ENCODE measurements at places on chromosomes 6 and 20.

- no peak for DNase-seq
Measured at GRCh38 chr6:89073014-89073620, 7.4 kb upstream of the PNRC1 start.

- DNase-seq: no peak
Measured at GRCh38 chr20:44186201-44186600, 787 bp downstream of the JPH2 start.

DNA sequence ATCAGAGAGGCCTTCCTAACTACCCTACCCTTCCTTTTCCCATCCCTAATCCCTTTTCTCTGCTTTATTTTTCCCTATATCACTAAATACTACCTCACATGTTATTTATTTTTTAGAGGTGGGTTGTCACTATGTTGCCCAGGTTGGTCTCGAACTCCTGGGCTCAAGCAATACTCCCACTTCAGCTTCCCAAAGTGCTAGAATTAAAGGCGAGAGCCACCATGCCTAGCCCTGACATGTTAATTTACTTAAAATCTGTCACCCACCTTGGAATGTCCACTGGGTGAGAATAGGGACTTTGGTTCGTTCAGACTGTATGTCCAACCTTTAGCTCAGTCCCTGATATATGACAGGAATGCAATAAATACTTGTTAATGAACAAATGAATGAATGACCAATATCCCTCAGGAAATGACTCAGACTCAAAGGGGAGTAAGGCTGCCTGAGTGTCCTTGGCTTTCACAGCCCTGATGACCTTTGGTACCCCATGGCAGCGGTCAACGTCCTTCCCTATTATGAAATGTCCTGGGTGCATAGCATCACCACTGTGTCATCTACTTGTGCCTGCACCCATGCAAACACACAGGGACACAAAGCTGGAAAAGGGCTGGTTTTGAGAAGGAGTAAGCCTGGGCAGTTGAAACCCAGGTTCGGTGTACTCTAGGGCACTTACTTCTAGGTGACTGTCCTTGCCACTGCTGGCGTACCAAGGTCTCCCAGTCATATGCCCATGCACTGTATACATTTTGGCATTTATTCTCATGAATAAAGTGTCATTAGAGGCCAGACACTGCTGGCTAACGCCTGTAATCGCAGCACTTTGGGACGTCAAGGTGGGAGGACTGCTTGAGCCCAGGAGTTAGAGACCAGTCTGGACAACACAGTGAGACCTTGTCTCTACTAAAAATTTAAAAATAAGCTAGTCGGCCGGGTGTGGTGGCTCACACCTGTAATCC lies 26.5 kb downstream of the BCL2L1 start:
- no peak for DNase-seq

DNA sequence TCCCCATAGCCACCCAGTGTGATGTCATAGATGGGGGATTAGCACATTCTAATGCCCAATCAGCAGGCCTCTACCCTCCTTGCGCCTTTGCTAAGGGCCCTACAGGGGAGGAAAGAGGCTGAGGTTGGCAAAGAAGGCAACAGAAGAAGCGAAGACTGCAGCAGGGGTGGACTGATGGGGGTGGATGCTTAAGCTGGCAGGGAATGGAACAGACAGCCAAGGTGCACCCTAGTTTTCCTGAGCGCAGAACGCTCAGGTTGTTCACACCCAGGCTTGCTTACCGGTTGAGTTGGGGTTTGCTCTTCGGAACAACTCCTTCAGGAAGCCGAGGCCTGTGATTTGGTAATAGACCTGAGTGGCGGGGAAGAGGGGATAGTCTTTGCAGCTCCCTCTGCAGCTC lies 12.7 kb downstream of the MRPS18A start:
- no peak for DNase-seq

DNA sequence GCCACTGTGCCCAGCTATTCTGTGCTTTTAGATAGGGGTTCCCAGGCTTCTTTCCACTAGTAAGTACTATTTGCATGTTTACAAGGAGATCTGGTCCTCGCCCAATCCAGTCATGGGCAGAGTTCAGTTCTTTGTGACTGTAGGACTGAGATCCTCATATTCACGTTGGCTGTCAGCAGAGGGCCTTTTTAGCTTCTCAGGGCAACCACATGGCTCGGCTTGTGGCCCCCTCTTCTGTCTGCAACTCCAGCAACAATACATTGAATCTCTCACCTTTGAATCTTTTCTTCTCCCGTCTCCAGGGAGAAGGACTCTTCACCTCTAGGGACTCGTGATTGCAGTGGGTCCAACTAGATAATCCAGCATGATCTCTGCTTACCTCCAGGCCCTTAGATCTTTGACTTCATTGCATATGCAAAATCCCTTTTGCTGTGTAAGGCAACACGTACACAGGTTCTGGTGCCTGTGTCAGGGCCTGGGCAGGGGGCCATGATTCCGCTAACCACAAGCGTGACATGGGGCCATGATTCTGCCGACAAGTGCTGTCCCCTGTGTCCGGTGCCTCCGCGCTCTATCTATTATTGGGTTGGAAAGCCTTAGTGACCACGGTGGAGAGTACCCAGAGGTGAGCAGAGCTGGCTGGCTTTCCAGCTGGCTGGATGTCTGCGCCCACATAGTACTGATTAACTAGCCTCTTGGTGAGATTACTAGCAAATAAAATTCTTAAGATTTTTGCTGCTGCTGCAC lies 5.1 kb downstream of the CCR6 start:
- no peak for DNase-seq

- no peak for DNase-seq
Measured at GRCh38 chr6:151137542-151137941, 102.2 kb upstream of the AKAP12 start.

DNA sequence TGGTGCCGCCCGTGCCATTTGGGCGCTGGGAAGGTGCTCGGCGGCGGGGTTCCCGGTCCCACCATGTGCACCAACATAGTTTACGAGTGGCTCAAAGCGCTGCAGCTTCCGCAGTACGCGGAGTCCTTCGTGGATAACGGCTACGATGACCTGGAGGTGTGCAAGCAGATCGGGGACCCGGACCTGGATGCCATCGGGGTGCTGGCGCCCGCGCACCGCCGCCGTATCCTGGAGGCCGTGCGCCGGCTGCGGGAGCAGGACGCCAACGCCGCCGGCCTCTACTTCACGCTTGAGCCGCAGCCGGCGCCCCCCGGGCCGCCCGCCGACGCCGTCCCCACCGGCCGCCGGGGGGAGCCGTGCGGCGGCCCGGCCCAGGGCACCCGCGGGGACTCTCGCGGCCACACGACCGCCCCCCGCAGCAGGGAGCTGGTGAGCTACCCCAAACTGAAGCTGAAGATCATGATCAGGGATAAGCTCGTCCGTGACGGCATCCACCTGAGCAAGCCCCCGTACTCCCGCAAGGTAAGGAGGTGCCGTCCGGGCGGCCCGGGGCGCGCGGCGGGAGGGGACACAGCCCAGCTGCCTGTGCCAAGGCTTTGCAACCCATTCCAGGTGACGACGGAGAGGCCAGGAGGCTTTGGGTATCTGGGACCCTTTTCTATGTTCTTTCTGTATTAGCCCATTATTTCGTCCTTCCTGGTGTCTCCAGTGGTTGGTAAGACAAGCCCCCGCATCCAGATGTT lies 547 bp downstream of the SAMD5 start:
- no peak for DNase-seq

DNA sequence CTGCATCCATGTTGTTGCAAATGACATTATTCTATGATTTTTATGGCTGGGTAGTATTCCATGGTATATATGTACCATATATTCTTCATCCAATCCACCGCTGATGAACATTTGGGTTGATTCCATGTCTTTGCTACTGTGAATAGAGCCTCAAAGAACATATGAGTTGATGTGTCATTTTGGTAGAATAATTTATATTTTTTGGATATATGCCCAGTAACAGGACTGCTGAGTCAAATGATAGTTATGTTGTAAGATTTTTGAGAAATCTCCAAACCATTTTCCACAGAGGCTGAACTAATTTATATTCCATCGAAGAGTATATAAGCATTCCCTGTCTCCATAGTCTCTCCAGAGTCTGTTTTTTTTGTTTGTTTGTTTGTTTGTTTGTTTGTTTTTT lies 1373.5 kb downstream of the GRIK2 start:
- DNase-seq: no peak

GRCh38 chr6:70371454-70372105 lies 41.7 kb upstream of the FAM135A start:
- peak; percentile 72 for DNase-seq

DNA sequence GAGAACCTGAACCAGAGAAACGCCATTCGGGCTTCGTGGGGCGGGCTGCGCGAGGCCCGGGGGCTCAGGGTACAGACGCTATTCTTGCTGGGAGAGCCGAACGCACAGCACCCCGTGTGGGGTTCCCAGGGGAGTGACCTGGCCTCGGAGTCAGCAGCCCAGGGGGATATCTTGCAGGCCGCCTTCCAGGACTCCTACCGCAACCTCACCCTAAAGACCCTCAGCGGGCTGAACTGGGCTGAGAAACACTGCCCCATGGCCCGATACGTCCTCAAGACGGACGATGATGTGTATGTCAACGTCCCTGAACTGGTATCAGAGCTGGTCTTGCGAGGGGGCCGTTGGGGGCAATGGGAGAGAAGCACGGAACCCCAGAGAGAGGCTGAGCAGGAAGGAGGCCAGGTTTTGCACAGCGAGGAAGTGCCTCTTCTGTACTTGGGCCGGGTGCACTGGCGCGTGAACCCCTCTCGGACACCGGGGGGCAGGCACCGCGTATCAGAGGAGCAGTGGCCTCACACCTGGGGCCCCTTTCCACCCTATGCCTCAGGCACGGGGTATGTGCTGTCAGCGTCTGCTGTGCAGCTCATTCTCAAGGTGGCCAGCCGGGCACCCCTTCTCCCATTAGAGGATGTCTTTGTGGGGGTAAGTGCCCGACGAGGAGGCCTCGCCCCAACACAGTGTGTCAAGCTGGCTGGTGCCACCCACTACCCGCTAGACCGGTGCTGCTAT lies 904 bp downstream of the B3GALT4 start:
- no peak for DNase-seq

DNA sequence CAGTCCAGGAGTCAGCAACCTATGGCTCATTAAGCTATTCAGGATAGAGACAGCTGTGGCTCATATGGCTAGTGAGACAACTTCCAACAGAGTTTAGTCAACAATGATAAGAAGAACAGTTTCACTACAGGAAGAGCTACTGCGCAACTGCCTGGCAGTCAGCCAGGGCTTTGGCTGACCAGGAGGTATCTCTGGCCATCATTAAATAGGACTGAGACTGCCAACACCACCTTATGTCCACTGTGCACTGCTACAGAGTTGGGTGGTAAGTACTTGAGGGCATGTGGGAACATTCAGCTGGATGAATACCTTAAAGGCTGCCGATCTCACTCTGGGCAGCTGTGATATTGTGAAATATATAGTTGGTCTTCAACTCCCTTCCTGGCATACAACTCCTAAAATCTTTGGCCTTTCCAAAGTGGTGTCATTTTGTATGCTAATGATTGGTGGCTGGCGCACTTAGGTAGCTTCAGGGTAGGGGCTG lies 52.2 kb upstream of the FAM83C start:
- DNase-seq: peak; percentile 37

GRCh38 chr6:65650086-65650485 lies 56.9 kb downstream of the EYS start:
- no peak for DNase-seq

DNA sequence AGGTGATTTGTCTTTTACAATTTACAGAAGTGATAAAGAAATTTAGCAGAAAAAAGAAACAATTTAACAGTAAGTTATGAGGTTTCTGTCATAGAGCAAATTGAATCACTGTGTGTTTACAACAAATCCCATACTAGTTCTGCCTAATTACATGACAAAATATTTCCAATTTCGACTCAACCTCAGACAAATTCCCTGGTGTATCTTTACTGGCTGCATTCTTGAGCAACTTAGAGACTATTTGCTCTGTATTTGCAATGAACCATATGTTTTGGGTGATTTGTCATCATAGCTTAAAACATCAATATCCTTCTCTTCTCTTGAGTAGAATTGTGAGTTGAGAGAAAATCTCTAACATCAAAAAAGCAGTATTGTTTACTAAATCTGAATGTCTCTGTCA lies 128.7 kb downstream of the SIM1 start:
- no peak for DNase-seq

DNA sequence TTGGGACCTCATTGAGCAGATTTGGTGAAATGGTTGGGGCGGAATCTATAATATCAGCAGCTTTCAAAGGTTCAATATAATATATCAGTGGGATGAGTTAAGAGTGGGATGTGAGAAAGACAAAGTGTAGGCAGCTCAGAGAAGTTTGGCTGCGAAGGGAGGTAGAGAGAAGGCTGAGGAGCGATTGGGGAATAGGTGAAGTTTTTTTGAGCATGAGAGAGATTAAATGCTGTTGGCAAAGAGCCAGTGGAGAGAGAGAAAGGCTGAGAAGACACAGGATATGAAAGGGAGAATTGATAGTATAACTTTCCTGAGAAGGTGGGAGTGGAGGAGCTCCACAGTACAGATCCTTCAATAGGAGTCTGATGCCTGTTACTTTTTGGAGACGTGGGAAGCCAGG lies 12.1 kb upstream of the SERINC3 start:
- DNase-seq: no peak

GRCh38 chr6:159578629-159579028 lies 114.4 kb downstream of the SOD2 start:
- no peak for DNase-seq

GRCh38 chr20:1513801-1514200 lies 22.6 kb upstream of the SIRPB2 start:
- DNase-seq: no peak

GRCh38 chr6:163599136-163599535 lies 184.6 kb downstream of the QKI start:
- no peak for DNase-seq

- peak; percentile 77 for DNase-seq
Measured at GRCh38 chr6:136609873-136610706, 59.9 kb upstream of the MAP7 start.

DNA sequence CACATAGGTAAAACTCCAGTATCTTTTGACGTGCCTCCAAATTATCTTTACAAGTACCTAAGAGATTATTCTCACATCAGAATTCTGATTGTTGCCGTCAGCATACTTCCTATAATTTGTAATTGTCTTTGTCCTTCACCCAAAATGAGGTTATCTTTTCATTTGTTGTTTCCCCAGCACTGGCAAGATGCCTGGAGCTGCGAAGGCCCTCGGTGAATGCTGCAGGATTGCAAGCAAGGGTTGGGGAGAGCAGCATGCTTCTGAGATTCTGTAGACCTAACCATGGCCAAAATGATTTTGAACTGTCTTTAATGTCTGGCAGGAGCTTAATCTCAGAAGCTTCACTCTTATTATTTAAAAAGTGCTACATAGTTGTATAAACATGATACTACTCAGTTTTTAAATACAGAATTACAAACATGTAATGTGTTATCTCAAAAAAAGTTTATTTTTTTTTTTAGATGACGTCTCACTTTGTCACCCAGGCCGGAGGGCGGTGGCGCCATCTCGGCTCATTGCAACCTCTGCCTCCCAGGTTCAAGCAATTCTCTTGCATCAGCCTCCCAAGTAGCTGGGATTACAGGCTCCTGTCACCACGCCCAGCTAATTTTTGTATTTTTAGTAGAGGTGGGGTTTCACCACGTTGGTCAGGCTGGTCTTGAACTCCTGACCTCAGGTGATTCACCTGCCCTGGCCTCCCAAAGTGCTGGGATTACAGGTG lies 88.7 kb downstream of the ELOVL5 start:
- no peak for DNase-seq

DNA sequence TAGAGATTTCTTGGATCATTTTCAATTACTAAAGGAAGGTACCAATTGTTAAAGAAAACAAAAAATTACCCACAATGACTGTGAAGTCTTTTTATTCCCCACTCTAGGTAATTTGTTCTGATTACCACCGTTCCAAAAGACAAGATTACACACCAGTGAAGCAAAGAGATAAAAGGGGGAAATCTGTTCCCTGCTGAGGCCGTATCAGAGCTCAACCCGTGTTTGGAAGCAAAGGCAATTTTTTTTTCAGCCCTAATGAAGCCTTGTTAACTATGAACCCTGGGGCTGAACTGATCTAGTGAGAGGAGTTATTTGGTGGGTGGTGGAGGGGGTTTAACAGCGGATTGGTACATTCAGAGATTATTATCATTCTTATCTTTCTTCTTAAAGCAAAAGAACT lies 128.5 kb downstream of the ALDH8A1 start:
- DNase-seq: no peak
